ENCODE measurements at places on chromosomes 4 and X.

DNA sequence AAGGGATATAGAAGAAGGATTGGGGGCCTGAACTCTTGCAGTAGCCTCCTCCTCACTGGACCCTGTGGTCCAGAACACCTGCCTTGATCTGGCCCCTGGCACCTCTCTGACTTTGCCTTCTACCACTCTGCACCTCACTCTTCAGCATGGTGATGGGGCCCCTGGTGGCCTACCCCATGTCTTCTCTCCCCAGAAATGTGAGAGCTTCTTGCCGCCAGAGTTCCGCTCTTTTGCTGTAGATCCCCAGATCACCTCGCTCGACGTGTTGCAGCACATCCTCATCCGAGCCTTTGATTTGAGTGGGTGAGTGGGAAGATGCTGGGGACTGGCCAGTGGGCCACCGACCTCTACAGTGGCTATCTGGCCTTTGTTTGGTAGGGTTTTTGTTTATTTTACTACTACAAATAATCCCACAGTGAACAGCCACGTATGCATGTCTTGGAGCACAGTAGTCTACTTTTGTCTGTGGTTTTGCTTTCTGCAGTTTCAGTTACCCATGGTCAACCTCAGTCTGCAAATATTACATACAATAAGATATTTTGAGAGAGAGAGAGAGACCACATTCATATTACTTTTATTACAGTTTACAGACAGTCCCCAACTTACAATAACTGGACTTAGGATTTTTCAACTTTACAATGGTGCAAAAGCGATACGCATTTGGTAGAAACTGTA, 1.8 kb downstream of the TBC1D25 start:
- no peak for DNase-seq

- no peak for DNase-seq
These were observed 52.6 kb upstream of the MTM1 start for GRCh38 chrX:150515801-150516200.

DNA sequence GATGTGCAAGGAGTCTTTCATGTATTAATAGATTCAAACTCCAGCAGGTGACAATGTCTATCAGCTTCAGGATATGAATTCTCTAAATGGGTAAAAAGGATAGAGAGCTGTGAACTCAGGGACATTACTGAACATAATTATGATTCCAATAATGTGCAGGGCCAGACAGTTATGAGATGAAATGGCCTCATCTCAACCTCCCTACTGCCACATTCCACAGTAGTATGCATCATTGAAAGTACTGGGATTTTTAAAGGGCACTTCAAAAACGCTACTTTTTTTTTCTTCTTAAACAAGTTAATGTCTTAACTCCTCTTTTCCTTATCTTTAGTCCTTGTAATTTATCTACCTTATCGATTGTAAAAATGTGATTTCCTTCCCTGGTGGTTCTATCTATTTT, 202.0 kb downstream of the APBB2 start:
- DNase-seq, result no peak

DNA sequence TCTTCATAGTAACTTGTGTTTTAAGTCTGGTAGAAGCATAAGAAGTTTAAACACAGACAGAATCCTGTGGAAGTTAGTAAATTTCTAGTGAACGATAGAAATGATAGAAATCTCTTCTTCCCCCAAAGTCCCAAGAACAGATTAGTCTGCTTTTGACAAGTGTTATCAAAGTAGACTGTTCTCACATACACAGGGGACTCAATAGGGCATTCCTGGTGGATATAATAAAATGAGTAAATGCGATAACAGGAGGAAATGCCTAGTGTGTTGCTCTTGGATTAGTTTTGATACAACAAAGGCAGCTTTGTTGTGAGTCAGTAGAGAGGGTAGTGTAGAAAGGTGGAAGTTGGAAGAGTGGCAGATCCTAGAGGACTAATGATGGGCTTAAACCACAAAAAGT, 43.5 kb downstream of the CLCN3 start:
- DNase-seq, result no peak

- DNase-seq, result peak; percentile 77
These were observed 6.8 kb downstream of the SEPTIN6 start for GRCh38 chrX:119686087-119686691.

GRCh38 chr4:7414736-7415510, 19.8 kb downstream of the PSAPL1 start:
- DNase-seq, result no peak

All from NCI-H1092 treated with DMSO at 0.1 percent for 48 hours (cell line).